ENCODE measurements at places on chromosomes 4 and X.
A peak's percentile ranks its signal among the peaks of the same experiment; 100 is the strongest.

- DNase-seq: no peak
Observed at GRCh38 chrX:41449131-41449530, 2.0 kb downstream of the NYX start.

GRCh38 chr4:24440765-24441164 lies 143.6 kb downstream of the DHX15 start:
- no peak for DNase-seq

DNA sequence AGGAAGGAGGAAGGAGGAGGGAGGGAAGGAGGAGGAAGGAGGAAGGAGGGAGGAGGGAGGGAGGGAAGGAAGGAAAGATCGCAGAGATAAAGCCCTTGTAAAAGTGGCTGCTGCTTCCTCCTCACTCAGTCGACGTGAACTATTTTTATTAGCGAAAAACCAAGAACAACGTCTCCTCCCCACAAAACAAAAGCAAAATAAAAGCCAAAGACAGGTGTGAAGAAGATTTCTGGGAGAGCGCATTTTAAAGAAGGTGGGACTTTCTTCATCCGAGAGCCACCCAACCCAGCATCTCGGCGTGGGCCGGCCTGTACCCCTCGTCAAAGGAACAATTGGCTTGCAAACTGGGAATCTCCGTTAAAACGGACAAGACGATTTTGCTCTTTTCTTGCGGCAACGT lies 40.7 kb upstream of the ASMTL start:
- DNase-seq: no peak

DNA sequence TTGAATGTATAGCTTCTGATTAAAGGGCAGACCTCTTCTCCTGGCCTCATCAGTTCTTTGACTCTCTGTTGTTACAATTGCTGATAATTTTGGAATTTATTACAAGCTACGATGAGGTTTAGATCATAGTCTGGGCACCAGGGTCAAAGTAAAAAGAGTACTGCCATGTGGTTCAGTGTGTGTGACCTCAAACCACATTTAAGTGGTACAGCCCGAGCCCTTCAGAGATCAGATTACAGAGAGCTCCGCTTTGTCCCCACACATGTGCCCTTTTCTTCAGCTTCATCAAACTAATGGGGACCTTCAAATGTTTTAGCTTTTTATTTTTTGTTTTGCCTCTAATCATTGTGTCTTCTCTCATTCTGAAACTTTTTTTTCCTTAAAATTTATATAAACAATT lies 37.1 kb downstream of the SPANXN2 start:
- no peak for DNase-seq

DNA sequence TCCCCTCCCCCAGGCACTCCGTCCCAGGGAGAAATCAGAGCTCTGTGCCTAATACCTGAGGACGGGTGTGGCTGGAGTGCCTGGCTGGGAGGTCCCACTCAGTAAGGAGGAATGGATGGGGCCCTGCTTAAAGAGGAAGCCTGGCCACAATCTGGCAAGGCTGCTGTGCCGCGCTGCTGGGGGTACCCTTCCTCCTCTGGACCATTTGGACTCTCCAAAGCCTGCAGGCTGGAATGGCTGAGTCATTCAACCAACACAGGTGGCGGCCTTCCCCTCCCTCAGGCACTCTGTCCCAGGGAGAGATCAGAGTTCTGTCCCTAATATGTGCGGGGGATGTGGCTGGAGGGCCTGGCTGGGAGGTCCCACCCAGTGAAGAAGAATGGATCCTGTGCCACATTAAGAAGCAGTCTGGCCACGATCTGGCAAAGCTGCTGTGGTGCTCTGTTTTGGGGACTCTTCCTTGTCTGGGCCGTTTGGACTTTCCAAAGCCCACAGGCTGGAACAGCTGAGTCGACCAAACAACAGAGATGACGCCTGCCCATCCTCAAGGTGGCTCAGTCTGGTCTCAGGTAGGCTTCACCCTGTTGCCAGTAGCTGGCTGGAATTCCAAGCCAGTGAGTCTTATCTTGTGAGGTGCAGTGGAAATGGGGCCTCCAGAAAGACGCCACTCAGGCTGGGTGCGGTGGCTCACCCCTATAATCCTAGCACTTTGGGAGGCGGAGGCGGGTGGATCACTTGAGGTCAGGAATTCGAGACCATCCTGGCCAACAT lies 127.3 kb upstream of the HUWE1 start:
- no peak for DNase-seq

DNA sequence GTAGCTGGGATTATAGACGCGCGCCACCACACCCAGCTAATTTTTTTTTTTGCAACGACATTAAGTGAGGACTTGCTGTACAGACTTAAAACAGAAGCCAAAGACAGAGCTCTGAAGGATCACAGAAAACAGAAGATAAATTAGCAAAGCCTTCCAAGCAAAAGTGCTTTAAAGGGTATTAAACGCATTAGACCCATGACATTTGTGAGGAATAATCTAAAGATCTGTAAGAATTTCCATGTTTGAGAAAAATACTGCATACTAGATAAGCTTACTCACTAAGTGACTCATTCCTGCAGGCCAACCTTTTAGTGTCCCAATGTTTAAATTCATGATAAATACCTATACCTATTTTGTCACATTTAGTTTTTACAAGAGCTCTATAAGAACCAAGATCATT lies 27.4 kb downstream of the SMARCA1 start:
- DNase-seq: no peak

DNA sequence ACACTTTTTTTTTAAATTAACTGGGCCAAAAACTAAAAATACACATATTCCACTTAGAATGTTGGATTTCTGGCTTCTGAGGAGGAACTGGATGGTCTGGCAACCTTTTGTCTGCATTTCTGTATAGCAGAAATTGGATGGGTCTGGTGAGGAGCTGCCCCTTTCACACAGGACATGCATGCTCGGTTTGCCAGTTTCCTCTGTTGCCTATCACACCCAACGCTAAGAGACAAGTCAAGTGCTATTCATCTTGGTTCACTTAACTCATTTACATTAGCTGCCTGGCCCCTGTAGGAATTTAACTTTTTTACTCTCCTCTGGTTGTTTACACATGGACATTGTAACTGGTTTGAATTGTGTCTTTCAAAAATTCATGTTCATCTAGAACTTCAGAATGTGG lies 195.7 kb downstream of the PACRGL start:
- DNase-seq: no peak

DNA sequence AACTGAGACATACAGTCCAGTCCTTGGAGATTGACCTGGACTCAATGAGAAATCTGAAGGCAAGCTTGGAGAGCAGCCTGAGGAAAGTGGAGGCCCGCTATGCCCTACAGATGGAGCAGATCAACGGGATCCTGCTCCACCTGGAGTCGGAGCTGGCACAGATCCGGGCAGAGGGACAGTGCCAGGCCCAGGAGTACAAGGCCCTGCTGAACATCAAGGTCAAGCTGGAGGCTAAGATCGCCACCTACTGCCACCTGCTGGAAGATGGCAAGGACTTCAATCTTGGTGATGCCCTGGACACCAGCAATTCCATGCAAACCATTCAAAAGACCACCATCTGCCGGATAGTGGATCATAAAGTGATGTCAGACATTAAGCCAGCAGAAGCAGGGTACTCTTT lies 20.4 kb upstream of the FRMPD3 start:
- no peak for DNase-seq

DNA sequence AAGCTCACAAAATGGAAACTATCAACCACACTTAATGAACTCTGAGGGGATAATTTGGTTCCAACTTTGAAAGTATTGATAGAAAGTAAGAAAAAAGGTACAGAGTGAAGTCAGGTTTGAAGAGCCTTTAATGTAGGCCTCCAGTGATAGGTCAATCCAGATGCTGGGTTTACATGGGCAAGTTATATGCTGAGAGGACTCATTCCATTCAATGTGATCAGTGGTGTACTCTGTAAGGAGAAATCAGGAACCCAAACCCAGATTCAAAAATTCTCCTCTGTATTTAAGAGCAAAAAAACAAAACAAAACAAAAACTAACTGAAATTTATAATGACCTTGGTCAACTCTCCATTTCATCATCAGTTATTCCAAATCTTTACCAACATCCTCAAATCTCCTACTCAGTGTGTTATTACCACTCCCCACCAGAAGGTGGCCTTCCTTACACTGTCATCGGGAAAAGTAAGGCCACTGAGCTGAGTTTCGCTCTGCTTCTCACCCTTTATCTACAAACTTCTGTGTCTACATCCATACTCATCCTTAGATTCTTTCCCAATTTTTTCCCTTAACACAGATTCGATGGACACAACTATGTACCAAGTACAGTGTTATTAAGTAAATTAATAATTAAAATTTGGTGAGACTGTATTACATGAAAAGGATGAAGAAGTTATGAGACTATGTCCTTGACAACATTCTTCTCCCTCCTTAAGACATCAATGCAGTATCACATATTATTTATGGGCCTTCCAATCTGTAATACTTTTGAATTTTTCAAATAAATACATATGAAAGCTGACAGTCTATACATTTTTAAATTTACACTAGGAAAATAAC lies 88.3 kb downstream of the ZAR1 start:
- DNase-seq: peak; percentile 39

DNA sequence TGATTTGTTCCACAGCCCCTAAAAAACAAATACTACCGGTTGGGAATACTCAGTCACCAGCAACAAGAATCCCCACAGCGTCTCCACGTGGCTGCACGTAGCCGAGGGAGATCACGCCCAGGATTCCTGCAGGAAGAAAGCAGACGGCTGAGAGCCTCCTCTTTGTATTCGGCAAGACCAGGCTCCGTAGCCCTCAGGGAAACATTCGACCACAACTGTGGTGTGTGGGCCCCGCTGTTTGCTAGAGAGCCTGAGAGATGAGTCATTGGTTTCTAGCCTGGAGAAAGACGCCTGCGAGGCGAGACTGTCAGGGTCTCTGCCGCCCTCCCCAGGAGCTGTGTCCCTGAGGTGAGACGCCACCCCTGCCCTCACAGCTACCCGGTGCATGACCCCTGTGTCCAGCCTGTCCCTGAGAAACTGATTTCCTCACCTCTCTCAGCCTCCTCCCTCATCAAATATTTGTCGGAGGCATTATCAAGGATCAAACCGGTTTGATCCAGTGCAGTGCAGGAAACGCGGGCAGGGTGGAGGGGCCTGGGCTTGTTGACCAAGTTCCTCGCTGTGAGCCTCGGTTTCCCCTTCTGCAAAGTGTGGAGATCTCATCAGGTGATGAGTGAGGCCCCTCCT lies 4.7 kb upstream of the S100P start:
- DNase-seq: no peak

DNA sequence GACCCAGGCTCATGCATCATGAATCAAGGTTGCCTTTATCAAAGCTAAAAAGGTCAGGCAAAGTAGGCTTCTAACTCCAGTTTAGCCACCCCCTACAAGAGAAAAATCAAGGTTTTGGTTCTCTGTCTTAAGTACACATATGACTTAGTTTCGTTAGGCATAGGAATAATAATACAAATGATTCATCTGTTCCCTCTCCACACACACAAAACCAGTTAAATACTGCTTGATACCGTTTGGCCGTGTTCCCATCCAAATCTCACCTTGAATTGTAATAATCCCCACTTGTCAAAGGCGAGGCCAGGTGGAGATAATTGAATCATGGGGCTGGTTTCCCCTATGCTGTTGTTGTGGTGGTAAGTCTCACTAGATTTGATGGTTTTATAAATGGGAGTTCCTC lies 226.2 kb downstream of the HS6ST2 start:
- DNase-seq: no peak

GRCh38 chr4:140704964-140705363 lies 51.2 kb downstream of the TBC1D9 start:
- DNase-seq: no peak

DNA sequence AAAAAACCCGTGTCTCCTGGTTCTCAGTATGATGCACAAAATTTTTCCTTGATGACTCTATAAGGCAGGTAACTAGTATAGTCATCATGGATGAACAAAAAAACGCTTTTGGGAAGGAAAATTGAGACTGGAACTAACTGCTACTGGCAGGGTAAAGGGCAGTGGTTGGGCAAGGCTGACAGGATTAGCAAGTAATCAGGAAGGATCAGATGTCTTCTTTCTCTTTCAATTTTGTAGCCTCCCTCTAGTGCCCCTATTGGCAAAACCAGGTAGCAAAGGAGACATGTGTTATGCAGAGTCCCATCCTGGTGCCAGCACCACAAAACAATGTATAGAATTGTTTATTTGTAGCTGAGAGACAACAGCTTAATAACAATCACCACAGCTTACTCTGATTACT lies 12.8 kb upstream of the SLITRK4 start:
- no peak for DNase-seq

GRCh38 chrX:65741823-65742222 lies 74.4 kb downstream of the MSN start:
- DNase-seq: no peak

DNA sequence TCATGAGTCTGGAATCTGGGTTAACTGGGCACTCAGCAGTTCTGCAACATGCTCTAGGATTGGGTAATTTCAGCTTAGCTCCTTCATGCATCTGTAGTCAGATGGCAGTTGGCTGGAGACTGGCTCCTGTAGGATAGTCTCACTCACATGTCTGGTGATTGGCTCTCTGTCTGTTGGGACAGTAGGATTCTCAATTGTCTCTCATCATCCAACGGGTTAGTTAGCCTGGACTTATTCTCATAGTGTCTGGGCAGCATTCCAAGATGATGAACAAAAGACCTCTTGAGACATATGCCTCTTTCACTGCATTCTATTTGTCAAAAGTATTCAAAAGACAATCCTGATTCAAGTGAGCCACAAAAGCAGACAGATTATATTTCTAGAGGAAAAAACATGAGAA lies 795.6 kb upstream of the GALNTL6 start:
- no peak for DNase-seq

All from left renal cortex interstitium (tissue), 4 donors.